Fibroblast of villous mesenchyme (primary cell): ENCODE measurements at places on chromosomes 4 and X. TPM values are rescaled to one million over a fixed set of nuclear protein-coding genes. Genes with fewer than 3 reads are reported as not detected.
A peak's percentile ranks its signal among the peaks of the same experiment; 100 is the strongest.

RPA4 gene
- total RNA-seq: 0.43 and 1.3 TPM in 2 replicates

- peak; percentile 79 for DNase-seq
Observed at GRCh38 chr4:186669159-186669731, 54.4 kb downstream of the FAT1 start.

- no peak for DNase-seq
Observed at GRCh38 chr4:128907981-128908380, 98.5 kb downstream of the JADE1 start.

DNA sequence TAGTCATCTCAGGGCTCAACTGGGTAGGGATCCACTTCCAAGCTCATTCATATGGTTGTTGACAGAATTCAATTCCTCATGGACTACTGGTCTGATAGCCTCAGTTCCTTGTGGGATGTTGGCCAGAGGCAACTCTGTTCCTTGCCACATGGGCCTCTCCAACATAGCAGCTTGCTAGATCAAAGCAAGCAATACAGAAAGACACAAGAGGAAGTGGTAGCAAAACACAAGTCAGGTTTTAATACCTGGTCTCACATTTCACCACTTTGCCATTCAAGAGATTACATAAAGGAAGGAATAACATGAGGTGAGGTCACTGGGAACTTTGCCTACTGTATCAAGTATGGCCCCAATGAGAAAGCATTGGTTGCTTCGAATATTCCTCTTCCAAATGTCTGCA is 79.2 kb downstream of the PRSS12 start:
- no peak for DNase-seq

DNA sequence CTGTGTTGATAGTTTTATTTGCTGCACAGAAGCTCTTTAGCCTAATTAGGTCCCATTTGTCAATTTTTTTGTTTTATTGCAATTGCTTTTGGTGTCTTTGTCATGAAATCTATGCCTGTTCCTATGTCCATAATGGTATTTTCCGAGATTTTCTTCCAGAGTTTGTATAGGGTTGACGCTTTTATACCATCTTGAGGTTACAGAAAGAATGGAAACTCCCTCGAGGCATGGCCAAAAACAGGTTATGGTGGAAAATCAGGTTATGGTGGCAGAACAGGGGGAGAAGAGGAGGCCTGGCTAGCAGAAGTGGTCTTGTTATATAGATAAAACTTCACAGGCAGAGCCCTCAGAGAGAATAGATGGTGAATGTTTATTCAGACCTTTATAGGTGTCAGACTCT is 21.6 kb downstream of the OPHN1 start:
- no peak for DNase-seq
